ENCODE measurements at places on chromosomes 6 and 20.

DNA sequence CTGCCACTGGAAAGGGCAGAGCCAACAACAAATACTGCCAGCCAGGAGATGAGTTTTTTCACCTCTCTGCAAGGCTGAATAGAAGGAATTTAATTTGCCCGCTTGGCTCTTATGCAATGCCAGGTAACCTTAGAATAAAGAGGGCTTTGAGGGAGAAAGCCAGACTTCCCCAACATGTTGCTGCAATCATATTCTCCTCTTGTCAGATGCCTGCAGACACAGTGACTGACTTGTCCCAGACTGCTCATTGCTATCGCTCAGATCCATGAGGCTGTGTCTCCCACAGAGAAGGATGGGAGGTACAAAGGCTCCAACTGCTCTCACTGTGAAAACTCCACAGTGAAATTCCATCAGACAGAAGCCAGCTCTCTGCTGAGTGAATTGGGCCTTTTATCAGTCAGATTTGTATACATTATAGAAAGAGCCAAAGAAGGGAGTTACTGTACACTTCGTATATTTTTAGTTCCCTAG, 517.0 kb upstream of the ID4 start:
- DNase-seq: no peak

DNA sequence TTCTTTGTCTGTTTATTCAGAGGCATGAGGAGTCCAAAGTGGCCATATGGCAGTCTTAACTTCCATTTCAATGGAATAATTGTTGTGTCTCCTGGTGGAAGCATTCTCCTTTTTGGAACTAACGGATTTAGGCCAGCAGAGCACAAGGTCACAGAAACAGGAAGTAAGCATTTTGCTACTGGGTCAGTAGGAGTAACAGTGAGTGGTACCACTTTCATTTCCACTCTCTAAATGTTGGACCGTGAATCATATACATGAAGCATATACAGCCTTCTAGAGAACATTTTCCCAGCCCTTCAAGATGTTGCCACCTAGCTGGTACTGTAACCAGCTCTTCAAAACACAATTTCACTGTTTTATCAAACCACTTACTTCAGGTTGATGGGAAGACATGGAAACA, 182.8 kb downstream of the EYS start:
- DNase-seq: no peak

DNA sequence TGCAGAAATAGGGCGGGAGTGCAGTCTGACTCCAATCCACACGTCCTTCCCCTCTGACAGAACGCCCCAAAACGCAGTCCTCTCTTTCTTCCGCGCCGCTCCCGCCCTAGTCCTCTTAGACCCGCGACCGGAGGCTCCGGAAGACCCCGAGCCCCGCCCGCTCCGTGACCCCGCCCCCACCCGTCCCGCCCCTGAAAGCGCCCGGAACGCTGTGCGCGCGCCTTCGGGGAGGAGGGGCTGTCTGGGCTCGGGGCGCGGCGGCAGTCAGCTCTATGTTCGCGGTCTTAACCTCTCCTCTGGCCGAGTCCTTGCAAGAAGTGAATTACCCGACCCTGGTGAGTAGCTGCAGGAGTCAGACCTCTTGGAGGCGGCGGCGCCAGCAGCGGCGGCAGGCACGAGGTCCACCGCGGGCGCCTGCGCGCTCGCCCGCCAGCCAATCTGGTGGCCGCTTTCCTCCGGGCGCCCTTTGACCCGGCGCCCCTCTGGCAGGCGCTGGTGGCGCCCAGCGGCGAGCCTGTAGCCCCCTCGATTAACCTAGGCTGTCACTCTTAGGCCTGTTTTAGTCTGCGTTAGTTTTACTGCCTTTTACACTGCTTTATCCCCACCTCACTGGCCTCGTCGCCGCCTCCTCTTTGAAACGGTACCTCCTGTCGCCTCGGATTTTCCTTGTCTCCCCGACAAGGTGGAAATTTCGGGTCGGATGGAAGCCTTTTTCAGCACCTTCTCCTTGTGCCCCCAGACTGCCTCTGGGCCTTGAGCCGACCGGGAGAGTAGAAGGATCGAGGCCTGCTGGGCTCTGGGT, at the start of gene MANEA:
TSS of gene MANEA (plus strand) at position 232 of the 802 bp plus-strand sequence. CDS start 8,905 bp downstream, outside the sequence.
- peak; percentile 95 for DNase-seq

- no peak for DNase-seq
Observed at GRCh38 chr6:12968839-12969558, 252.4 kb downstream of the PHACTR1 start.

DNA sequence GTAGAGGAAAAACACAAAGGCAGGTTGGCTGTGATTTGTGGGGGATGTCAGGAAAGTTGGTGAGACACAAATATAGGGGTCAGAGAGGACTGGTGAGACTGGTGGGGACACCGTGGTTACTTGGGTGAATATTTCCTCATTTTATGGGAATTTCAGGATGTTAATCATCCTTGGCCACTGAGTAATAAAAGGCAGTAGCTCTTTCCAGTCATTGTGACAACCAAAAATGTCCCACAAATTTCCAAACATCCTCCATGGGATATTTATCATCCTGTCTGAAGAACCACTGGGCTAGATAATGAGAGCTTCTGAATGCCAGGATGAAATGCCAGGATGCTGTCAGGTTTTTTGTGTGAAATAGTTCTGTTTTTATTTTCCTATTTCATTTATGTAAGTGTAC, 374.1 kb downstream of the CD109 start:
- no peak for DNase-seq

- DNase-seq: no peak
Observed at GRCh38 chr6:74041420-74041819, 345.4 kb downstream of the CD109 start.

DNA sequence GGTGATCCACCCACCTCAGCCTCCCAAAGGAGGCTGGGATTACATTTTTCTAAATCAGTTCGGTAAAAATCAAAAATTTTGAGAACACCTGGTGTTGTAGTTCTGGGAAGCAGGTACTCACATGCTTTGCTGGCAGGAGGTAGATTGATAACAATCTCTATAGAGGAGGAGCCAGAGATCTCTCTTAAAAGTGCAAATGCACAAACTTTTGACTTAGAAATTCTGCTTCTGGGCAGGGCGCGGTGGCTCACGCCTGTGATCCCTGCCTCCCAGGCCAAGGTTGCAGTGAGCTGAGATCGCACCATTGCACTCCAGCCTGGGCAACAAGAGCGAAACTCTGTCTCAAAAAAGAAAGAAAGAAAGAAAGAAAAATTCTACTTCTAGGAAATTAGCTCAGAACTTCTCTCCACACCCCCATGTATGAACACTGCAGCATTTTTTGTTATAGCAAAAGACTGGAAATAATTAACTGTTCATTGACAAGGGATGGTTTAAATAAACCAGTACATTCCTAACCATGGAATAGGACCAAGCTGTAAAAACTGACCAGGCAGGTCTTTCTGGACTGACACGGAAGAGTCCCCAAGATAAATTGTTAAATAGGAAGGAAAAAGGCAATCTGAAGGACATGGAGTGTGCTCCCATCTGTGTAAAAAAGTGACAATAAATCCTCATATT, 14.4 kb upstream of the TRIB3 start:
- no peak for DNase-seq

DNA sequence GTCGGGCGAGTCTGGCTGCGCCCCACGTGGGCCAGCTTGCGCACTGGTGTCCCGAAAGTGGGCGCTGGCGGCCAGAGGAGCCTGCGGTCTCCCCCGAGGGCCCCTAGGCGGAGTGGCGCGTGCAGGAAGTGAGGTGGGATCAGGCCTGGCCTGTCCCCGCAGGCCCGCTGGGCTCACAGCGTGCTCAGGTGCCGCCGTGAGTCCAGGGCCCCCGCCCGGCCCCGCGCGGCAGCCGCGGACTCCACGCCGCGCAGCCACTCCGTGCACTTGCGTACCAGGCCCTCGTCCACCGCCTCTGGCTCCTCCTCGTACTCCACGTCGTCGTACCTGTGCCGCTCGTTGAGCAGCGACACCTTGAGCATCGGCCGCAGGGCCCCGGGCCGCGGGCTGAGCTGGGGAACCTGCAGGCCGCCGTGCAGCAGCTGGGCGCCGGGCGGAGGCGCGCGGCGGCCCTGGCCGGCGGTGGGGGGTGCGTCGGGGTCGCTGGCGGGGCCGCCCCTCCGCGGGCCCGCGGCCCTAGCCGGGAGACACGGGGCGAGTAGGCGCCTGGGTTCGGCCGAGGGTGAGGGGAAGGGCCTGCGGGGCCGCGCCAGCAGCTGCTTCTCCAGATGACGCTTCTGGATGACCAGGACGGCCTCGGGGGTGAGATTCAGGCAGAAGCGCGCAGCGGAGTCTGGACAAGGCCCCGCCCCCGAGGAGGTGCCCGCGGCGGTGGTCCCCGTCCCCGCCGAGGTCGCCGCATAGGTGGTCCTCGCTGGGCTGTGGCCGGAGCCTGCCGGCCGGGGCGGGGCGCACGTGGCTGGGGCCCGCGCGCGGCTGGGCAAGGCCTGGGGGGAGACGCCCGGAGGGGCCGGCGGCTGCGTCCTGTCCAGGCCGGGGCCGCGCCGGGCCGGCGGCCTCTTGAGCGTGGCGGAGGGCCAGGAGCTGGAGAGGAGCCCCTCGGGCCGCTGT, 835 bp downstream of the PRR18 start:
- peak; percentile 76 for DNase-seq

DNA sequence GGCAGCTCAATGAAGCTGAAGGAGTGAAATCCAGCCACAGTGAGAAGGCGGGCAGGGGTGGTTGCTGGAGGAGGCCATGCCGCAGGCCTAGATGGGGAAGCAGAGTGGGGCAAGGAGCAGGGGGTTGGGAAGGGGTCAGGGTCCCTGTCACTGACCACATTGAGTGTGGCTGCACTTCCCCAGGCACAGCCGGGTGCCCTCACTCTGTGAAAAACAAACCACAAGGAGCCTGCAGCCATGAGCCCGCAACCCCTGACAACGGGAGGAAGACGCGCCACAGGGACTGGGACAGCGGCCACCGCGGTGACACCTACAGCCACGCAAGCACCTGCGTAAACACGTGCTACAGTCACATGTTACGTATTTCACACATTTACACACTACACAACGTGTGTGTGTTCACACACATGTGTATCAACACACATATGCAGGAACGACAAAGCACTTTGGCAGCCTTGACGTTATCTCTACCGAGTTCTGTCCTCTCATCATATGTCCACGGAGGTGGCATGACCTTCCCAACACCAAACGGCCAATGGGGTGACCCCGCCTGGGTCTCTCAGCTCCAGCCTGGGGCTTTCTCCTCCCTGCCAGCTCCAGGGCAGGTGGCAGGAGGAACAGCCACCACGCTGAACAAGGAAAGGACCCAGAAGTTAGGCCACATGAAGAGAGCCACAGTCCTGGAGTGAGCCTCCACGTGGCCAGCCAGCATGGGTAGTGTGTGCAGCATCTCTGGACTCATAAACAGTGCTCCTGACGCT, 137.6 kb upstream of the RPS6KA2 start:
- no peak for DNase-seq

DNA sequence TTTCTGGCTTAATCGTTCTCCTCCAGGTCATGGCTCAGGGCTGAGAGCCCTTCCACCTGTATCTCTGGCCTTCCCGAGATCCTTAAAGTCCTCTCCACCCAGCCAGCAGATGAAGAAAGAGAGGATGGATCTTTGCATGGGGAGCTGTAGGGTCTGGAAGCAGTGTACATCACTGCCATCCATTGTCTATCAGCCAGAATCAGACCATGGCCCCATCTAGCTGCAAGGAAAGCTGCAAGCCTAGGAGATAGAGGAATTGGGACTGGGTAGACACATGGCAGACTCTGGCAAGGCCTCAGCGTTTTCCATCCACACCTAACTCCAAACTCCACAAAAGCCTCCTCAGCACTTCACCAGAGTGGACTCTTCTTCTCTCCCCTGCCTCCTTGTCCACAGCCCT, 113.8 kb upstream of the MAFB start:
- no peak for DNase-seq

DNA sequence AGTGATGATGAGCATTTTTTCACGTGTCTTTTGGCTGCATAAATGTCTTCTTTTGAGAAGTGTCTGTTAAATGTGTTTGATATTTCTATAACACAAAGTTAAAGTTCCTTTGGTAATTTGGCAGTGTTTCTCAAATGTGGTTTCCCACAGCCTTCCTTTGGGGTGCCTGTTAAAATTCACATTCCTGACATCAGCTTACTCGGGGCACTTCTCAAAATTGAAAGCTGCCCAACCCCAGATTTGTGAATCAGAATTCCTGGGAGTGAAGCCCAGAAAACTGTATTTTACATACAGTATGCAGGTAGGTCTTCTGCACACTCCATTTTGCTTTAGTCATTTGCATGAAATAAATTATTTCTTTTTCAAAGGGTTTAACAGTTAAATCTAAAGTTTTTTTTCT, 207.9 kb downstream of the GMPR start:
- no peak for DNase-seq

GRCh38 chr6:28734443-28734959, 189.3 kb downstream of the TRIM27 start:
- no peak for DNase-seq

GRCh38 chr6:16511040-16511660, 250.1 kb downstream of the ATXN1 start:
- DNase-seq: peak; percentile 60

GRCh38 chr6:34743625-34744293, 13.5 kb upstream of the SNRPC start:
- DNase-seq: no peak

DNA sequence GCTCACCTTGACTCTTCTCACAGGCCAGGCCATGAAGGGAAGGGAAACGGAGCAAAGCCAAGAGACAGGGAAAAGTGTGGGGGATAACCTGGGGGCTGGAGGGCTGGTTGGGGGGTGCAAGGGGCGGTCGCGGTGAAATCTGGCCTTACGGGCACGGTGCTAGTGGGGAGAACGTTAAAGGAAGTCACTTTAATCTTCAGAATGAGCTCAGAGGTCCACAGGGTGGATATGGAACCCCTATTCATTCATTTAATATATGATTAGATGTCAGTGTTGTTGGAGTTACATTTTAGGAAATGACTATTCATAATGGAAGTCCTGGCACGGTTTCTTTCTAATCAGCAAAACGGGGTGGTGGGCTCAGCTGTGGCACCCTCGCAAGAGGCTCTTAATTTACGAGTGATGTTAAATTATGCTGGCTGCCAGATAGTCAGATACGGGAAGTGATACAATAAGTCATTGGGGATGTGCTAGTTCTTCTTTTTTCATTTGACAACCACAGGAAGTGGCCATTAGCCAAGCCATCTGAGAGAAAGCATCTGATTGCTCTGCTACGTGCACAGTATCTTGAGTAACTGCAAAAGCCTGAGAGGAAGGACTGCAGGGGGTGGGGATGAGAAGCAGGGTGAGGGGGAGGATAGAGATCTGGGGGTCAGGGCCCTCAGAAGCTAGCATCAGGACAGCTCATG, 253.0 kb downstream of the QKI start:
- peak; percentile 34 for DNase-seq

- no peak for DNase-seq
Observed at GRCh38 chr6:135265278-135265677, 84.2 kb downstream of the MYB start.
